Activated CD8-positive, alpha-beta memory T cell treated with anti-CD3 and anti-CD28 coated beads for 4 hours (primary cell): ENCODE measurements at places on chromosomes 4 and X.

GRCh38 chr4:71138007-71138615 is 144.7 kb downstream of the DCK start:
- DNase-seq = no peak

- no peak for DNase-seq
Measured at GRCh38 chr4:17376205-17376604, 135.7 kb downstream of the QDPR start.

DNA sequence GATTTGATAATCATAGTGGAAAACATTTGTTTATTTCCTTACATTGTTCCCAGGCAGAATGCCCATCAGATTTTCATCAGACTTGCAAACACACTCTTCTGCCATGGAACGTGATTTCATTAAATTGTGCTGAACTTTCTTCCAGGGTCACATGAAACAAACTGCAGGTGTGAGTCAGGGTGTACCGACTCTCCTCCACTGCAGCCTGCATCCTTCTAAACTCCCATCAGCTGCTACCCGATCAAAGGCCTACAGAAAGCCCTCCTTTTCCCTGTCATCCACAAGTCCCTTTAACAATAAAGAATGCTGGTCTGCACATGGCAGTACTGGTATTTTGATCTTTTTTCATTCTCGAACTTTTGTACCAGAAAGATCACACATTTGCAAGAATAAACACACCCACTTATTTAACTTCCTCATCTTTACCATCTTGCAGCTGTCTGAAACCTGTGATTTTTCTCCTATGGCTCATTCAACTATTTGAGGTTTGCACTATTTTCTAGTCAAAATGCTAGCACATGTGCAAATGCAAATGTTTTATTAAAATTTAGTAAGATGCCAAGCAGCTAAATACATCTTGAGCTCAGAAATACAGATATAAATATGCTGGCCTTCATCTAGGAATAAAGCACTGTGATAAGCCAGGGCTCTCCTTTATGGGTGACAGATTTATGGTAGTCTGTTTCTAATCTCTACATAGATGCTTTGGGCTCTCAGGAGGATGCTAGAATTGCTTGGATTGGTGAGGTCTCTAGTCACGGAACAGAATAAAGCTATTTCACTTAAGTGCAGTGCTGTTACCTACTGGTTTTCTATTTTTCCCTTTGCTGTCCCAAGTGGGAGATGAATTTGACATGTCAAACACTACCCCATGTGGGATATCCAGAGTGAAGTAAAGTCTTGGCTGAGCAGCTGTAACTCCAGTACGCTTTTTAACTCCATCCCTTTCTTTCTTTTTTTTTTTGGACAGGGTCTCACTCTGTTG is 25.8 kb upstream of the ARHGAP24 start:
- no peak for DNase-seq

- DNase-seq = no peak
Measured at GRCh38 chr4:55021214-55021613, 104.2 kb downstream of the KDR start.

- no peak for DNase-seq
Measured at GRCh38 chrX:112642349-112642748, 37.4 kb downstream of the LHFPL1 start.

DNA sequence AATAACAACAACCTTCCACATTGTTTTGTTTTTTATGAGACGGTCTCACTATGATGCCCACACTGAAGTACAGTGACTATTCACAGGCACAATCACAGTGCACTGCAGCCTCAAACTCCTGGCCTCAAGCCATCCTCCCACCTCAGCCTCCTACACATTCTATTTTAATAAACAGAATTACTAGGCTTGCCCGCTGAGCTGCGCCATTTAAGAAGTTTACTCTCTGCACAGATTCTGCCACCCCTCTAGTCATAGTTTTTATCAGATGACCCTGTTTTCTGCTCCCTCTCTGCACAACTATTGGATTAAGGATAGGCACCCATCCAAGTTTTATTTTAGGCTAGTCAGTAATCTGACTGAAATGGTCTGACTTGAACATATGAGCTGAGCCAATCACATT is 11.3 kb upstream of the COX18 start:
- no peak for DNase-seq

DNA sequence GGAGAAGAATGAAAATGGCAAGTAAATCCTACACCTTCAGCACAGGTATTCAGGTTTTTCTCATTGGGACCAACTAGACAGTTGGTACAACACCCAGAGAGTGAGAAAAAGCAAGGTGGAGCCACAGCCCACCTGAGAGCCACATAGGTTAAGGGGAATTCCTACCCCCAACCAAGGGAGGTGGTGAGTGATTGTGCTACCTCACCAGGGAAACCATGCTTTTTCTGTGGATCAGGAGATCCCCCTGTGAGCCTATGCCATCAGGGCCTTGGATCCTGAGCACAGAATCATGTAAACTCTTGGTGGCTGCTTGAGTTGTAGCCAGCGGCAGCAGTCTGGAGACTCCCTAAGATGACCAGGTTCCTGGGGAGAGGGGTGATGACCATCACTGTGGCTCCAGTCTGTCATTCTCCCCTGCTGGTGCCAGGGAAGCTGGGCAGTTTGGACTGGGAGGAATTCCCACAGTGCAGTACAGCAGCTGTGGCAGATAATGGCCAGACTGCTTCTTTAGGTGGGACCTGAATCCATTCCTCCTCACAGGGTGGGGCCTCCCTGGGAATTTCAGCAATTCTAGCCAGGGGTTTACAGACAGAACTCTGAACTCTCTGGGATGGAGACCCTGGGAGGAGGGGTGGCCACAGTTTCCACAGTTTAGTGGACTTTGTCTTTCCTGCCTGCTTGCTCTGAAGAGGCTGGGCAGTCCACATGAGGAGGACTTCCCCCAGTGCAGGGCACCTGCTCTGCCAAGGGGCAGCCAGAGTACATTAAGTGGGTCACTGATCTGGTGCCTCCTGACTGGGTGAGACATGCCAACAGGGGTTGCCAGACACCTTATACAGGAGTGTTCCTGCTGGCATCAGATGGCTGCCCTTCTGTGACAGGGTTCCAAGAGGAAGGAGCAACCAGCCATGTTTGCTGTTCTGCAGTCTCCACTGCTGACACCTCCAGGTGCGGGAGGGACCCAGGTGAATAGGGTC is 43.2 kb downstream of the PARM1 start:
- no peak for DNase-seq

- no peak for DNase-seq
Measured at GRCh38 chr4:110172972-110173371, 25.4 kb downstream of the ELOVL6 start.

DNA sequence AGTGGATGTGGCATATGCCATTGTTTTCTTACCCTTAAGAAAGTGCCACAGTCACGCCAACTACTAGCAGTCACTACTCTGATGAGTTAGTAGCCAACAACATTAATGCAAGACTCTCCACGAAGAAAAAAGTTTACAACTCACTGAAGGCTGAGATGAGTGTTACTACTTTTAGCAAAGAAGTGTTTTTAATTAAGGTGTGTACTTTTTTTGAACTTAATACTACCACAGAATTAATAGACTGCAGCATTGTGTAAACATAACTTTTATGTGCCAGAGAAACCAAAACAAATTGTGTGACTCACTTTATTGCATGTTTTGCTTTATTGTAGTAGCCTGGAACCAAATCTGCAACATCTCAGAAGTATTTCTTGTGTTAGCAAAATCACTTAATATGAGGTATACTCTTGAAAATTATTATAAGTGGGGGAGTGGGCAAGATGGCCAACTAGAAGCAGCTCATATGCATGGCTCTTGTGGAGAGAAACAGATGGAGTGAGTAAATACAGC is 2.2 kb upstream of the UGT2B4 start:
- no peak for DNase-seq

DNA sequence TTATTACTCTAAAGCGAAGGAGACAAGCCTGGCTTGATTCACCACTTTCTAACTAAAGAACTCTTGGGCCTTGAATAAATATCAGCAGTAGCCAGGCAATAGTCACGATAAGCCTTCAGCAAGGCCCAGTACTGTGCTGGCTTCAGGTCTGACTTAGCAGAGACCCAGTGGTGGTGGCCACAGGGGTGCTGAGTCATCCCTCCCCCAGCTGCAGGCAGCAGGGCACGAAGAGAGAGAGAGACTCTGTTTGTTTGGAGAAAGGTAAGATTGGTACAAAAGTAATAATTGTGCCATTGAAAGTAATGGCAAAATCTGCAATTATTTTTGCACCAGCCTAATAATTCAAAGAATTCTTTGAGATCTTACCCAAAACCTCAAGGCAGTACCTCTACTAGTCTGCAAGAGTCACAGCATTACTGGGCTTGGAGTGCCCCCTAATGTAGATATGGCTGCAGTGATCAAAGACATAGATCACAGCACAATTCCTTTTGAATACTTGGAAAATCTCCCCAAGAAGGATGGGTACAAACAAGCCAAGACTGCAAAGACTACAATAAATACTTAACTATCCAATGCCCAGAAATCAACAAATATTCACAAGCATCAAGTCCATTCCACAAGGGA is 159.5 kb upstream of the USP38 start:
- DNase-seq = no peak

- DNase-seq = no peak
Measured at GRCh38 chr4:79679859-79680258, 271.8 kb upstream of the GK2 start.

DNA sequence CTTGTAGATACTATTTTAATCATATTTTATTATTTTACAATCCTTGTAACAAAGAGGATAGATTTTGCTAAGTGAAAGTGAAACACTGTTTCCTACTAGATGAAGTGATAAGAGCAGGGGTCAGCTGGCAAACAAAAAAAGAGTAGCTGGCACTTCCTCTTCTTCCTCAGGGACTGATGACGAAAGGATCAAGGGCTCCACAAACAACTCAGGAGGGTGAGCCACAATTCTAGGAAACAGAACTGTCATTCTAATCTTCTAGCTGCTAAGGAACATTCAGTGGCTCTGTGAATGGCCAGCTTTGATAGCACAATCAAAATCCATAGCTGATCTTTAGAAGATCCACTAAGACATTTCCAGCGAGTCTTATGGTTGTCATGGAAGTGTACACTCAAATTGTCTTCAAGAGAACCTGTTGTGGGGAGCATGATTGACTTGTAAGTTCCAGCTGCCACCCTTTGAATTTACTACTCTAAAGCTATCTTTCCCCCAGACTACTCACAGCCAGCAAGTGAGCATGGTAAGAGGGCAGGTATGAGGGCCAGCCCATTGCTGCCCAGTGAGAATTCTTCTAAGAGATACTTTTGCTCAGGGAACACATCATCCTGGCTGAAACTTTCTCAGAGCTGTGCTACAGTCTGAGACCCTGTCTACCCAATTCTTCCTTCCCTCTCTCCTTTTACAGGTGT is 275.7 kb upstream of the RASGEF1B start:
- DNase-seq = no peak

- no peak for DNase-seq
Measured at GRCh38 chr4:159046683-159047082, 56.2 kb upstream of the RAPGEF2 start.

DNA sequence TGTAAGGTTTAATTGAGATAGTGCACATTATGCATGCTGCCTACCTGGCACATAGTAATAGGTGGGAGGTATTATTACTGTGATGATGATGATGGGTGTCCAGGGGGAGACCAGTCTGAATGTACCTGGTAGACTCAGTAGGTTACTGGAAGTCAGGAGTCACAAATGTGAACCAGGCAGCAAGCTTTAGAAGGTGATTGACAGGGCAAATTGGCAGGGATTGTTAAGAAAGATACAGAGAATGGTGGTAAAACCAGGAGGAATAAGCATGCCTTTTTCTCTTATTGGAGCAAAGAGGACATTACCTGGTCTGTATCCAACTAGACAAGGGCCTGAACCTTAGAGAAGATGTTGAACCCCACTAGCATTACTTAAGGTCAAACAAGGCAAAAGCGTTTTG is 108.1 kb downstream of the ANXA3 start:
- no peak for DNase-seq

- DNase-seq = no peak
Measured at GRCh38 chrX:16137416-16138107, 14.2 kb downstream of the GRPR start.

DNA sequence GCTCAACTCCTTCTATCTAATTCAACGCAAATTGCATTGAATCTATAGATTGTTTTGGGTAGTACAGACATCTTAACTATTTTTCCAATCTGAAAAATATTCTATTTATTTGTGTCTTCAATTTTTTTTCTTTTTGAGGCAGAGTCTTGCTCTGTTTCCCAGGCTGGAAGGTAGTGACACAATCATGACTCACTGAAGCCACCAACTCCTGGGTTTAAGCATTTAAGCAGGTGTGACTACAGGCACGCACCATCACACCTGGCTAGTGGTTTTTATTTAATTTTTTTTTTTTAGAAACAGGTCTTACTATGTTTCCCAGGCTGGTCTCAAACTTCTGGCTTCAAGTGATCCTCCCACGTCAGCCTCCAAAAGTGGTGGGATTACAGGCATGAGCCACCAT is 98.3 kb downstream of the GK start:
- no peak for DNase-seq

DNA sequence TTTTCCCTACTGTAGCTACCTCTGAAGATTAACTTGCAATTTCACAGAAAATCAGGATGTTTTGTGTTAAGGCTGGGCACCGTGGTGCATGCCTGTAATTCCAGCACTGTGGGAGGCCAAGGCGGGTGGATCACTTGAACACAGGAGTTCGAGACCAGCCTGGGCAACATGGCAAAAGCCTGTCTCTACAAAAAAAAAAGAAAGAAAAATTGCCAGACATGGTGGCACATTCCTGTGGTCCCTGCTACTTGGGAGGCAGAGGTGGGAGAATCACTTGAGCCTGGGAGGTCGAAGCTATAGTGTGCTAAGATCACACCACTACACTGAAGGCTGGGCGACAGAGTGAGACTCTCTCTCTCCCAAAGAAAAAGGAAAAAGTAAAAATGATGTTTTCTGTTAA is 27.4 kb downstream of the APELA start:
- no peak for DNase-seq

DNA sequence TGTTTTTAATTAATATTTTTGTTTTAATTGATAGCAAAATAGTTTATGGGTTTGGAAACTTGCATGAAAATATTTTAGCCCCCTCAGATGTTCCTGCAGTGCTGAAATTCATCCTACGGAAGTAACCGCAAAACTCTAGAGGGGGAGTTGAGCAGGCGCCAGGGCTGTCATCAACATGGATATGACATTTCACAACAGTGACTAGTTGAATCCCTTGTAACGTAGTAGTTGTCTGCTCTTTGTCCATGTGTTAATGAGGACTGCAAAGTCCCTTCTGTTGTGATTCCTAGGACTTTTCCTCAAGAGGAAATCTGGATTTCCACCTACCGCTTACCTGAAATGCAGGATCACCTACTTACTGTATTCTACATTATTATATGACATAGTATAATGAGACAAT is 40.4 kb downstream of the MAP7D3 start:
- DNase-seq = no peak
